ENCODE measurements at places on chromosomes 6 and 20. TPM values are rescaled to one million over a fixed set of nuclear protein-coding genes. Genes with fewer than 3 reads are reported as not detected.

DNA sequence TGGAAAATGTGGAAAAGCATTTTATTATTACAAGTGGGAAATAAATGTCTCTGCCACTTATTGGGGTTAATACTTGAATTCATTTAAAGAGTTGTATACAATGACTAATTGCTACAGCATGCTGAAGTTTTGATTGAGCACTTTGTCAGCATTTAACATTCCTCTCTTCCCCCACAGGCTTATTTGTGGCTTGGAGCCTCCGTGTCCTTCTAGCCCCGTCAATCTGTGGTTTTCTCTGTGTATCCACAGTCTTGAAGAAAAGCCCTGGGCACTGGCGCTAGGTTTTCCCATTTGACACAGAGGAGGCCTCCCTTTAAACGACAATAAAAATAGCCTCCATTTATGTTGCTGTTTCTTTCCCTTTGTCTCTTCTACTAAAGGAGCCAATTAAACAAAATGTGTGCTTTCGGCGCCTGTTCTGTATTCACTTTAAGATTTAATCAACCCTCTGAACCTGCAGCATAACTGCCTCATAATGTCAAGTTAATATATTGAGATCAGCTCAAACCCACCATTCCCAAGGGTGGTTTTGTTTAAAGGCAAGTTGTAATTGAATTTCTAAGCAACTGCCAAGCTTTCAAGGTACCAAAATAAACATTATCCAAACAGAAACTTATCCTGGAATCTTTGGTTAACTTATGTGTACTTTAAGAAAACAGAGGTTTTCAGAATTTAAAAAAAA, 326.6 kb upstream of the RNF24 start:
- no peak for DNase-seq

- DNase-seq, result no peak
Measured at GRCh38 chr20:12156252-12156651, 238.6 kb downstream of the BTBD3 start.

DNA sequence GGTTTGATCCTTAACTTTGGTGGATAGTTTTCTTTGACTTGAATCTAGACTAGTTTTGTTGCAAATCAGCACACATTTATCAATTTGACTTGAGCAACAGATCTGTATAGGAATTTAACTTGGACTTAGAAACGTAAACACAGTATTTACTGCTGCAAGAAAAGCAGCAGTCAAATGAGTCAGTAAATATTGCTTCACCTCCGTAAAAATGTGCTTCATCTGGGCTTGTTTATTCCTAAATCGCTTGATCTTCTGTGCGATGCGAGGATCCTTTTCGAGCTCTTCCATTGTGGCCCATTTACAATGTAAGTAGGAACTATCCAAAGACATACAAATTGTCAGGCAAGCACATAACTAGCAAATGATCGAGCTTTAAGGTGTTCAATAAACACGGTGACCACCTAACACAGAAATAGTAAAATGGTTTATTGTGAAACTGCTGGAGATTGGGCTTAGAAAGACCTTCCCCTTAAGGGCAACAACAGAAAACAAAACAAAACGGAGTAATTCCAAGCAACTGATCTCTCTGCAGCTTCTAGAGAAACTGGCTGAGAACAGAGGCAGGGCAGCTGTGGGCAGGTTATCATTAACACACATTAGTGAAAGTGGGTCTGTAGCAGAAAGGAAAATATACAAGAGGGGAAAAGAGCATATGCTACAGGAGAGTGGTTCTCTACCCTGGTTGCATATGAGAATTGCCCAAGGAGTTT, 120.8 kb downstream of the CHD6 start:
- DNase-seq, result no peak

- no peak for DNase-seq
Measured at GRCh38 chr6:104229057-104229456, 630.7 kb downstream of the HACE1 start.

DNA sequence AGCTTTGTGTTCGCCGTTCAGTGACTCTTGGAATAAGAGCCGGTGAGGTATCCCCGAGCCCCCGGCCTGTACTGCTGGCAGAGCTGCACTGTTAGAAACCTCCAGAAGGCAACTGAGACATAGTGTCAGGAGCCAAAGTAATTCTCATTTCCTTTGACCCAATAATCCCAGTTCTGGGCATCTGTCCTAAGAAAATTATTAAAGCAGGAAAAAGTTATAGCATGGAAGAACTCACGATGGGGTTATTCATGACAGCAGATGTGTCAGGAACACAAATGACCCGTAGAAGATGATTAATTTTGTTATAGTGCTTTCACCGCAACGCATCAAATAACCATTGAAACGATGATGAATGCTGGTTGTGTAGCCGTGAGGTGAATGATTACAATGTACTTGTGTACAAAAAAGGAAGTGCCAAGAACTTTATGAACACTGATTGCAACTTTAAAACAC, 20.3 kb downstream of the CYP21A2 start:
- no peak for DNase-seq

GRCh38 chr6:3026791-3027626, 27.3 kb downstream of the NQO2 start:
- DNase-seq, result no peak

TBX18 gene
- not detected for total RNA-seq
